ENCODE measurements at places on chromosomes 7 and 10.

GRCh38 chr7:106450716-106451115, 165.9 kb upstream of the NAMPT start:
- no peak for DNase-seq

GRCh38 chr7:50227726-50228125, 76.8 kb upstream of the IKZF1 start:
- no peak for DNase-seq

DNA sequence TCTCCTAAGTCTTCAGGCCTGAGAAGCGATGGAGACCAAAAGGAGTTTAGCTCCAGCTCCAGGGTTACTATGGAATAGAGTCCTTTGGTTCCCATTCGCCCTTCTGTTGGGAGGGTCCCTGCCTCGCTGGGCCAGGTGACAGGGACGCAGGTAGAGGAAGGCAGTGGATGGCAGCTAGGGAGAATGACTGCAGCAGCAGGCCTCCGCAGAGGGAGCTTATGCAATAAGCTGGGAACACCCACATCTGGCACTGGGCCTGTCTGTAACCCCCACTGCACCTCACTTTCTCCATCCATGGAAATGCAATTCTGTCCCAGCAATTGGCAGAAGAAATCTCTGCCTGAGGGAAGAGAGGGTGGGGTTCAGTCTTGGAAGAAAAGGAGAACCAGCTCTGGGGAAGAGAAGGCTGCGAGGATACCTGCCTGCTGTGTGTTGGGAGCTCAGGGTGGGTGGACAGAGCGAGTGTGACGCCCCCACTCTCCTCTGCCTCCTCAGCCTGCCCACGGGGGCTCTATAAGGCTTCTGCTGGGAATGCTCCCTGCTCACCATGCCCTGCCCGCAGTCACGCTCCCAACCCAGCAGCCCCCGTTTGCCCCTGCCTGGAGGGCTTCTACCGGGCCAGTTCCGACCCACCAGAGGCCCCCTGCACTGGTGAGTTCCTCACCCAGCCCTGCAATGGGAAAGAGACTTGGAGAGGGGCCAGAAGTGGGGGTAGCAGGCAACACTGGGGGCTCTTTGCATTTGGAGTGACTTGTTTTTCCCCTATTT, 10.3 kb downstream of the EPHB6 start:
- DNase-seq: no peak

DNA sequence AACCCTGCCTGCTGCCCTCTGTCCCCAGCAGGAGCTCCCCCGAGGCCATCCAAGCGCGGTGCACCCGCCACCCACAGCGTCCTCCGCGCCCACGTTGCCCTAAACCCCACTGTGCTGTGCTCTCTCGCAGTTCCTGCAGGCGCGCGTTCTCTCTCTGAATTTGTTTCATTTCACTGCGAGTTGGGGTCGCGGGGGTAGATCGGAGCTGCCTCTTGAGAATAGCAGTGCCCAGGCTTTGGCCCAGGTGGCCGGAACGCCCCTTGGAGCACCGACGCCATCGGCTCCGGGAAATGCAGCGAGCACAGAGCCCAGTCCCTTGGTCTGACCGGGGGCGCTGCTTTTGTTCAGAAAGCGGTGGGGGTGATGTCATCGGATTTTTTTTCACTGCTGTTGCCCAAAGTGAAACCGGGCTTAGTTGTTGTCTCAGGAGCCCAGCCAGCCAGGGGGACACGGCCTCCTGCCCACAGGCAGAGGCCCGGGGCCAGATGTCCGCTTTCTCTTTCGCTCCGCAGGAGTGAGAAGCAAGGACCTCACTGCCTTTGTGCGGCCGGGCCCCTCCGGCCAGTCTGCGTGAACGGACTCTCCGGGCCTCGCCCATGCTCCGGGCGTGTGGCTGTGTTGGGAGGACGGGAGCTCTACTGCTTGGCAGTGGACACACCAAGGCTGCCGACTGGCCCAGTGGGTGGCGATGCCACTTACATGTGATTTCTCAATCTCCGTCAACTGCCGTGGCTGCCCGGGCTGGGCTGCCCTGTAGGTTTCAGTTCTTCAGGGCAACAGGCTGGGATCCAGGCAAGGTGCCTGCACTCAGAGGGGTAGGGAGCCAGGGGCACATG, 43.1 kb downstream of the FOXK1 start:
- DNase-seq: peak; percentile 79

GRCh38 chr10:112203328-112204076, 19.9 kb upstream of the GPAM start:
- DNase-seq: no peak

GRCh38 chr10:102235598-102235920, 5.8 kb downstream of the PITX3 start:
- DNase-seq: no peak

GRCh38 chr7:923108-924041, 31.1 kb downstream of the ADAP1 start:
- DNase-seq: peak; percentile 92

GRCh38 chr10:124928087-124928486, 13.8 kb upstream of the ZRANB1 start:
- no peak for DNase-seq

- no peak for DNase-seq
Measured at GRCh38 chr10:128147064-128147463, 20.8 kb upstream of the MKI67 start.

- DNase-seq: no peak
Measured at GRCh38 chr7:40468891-40469864, 334.4 kb downstream of the SUGCT start.

DNA sequence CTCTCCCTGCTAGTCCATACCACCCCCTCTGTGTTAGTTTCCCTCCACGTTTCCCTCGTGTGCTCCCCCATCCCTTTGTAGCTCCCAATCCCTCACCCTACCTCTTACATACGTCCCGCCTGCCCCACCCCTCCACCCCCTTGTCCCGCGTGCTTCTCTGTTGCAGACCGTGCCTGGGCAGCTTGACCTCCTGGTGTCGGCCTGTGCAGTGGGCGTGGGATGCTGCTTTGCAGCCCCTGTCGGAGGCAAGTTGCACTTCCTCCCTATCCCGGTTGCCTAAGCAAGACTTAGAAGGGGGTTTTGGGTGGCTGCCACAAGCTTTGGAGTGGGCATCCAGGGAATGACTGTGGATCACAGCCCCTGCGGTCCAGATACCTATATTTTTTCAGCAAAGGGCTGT, 7.7 kb downstream of the CLCN1 start:
- no peak for DNase-seq

- DNase-seq: no peak
Measured at GRCh38 chr10:122543676-122544445, 16.7 kb upstream of the DMBT1 start.

- DNase-seq: no peak
Measured at GRCh38 chr7:78095549-78095948, 297.0 kb downstream of the PHTF2 start.

DNA sequence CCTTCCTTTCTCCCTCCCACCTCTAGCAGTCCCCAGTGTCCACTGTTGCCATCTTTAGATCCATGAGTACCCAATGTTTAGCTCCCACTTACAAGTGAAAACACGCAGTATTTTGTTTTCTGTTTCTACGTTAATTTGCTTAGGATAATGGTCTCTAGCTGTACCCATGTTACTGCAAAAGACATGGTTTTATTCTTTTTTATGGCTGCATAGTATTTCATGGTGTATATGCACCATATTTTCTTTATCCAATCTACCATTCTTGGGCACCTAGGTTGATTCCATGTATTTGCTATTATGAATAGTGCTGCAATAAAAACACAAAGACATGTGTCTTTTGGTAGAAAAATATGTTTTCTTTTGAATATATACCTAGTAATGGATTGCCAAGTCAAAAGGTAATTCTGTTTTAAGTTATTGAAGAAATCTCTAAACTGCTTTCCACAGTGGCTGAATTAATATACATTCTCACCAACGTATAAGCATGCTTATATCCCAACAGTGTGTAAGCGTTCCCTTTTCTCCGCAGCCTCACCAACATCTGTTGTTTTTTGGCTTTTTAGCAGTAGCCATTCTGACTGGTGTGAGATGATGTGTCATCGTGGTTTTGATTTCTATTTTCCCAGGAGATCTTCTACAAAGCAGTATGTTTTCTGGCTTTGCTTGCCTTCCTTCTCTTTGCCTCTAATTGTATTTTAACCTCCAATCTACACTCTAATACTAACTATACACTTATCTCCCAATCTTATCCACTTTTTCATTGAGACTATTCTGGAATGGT, 179.5 kb upstream of the PHF14 start:
- no peak for DNase-seq

GRCh38 chr10:113320987-113321386, 231.9 kb upstream of the HABP2 start:
- no peak for DNase-seq

DNA sequence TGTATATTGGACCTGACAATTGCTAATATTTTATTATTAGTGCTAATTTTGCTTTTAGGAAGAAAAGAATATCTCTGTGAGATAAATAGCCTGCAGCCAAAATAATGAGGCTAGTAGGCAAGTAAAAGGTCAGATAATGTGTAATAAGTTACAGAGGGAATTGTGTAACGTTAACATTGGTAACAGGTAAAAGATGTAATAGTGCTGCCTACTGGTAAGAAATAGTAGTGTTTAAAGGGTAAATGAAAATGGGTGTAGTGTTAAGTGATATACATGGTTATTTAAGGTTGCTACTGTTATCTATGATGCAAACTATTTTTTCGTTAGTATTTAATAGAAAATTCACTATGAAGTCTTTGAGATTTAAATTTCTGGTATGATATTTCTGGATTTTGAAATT, 9.2 kb upstream of the FOXP2 start:
- DNase-seq: no peak

Data from Calu3 (cell line).